Epithelial cell of umbilical artery (primary cell): ENCODE measurements at places on chromosomes 7 and 10. TPM values are rescaled to one million over a fixed set of nuclear protein-coding genes. Genes with fewer than 3 reads are reported as not detected.

STOX1 gene
- 0.30 and 0.32 TPM in 2 replicates for total RNA-seq

DEPP1 gene
- total RNA-seq: 191 and 220 TPM in 2 replicates

LIPF gene
- total RNA-seq: not detected in 2 replicates

SORCS1 gene
- total RNA-seq: not detected in 2 replicates

SGPL1 gene
- 14.0 and 18.4 TPM in 2 replicates for total RNA-seq

ATP5F1C gene
- 382 and 408 TPM in 2 replicates for total RNA-seq

CPED1 gene
- total RNA-seq: under 0.01 and 23.9 TPM in 2 replicates

VSTM4 gene
- total RNA-seq: under 0.01 and 0.32 TPM in 2 replicates

GIMAP6 gene
- 115 and 116 TPM in 2 replicates for total RNA-seq
